ENCODE measurements at places on chromosomes 2 and 18. TPM values are rescaled to one million over a fixed set of nuclear protein-coding genes. Genes with fewer than 3 reads are reported as not detected.

The ADD2 gene
- 1.00 TPM for total RNA-seq

The TRAF3IP1 gene
- total RNA-seq = 12.0 TPM

DNA sequence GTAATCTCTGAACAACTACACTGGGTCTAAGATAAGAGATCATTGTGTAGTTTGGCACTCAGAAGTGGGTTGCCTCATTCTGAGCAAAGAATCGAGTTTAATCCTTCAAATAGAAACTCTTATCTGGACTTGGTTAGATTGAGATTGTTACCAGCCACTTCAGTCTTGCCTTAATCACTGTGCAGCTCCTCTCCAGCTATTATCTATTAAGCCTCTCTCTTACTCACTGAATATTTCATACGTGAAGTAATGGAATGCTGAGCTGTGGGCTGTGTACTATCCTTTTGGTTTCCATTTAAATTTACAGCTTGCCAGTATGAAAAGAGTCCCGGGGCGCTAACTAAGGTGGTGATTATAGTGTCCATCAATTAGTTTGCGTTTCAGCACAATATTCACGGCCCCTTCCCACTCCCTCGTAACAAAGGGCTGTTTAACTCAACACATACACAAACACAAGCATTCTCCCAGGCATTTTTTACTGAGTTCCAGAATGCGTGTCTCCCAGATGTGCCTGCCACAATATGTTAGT lies 65.7 kb upstream of the NCKAP5 start:
- no peaks in the 10 kb centered on the region for H3K4me1 ChIP-seq
- no peaks in the 10 kb centered on the region for H3K27me3 ChIP-seq
- no peak overlapping the region for H3K4me3 ChIP-seq
- DNase-seq = no peak
- H3K27ac ChIP-seq = no peak overlapping the region
- H3K36me3 ChIP-seq = no peaks in the 10 kb centered on the region

The LONRF2 gene
- total RNA-seq = 1.1 TPM

DNA sequence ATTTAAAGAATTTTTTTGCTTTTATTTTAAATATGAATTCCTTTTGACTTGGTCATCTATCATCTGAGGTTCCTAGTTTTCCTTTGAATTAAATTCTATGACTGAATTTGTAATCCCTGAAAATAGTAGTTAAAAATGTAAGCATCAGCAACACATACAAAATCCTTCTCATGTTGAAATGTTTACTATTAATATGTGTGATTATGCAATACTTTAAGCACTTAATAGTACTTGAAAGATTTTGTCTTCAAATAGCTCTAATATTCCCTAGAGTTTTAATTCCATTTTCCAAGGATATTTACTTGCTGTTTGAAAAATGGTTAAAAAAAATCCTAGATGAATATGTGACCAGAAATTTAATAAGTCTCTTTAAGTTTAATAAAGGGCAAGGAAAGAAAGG lies 26.6 kb upstream of the SPATS2L start:
- no peaks in the 10 kb centered on the region for H3K27me3 ChIP-seq
- H3K4me1 ChIP-seq = no peaks in the 10 kb centered on the region
- DNase-seq = no peak
- no peak overlapping the region for H3K4me3 ChIP-seq
- no peak overlapping the region for H3K27ac ChIP-seq
- H3K36me3 ChIP-seq = no peaks in the 10 kb centered on the region

DNA sequence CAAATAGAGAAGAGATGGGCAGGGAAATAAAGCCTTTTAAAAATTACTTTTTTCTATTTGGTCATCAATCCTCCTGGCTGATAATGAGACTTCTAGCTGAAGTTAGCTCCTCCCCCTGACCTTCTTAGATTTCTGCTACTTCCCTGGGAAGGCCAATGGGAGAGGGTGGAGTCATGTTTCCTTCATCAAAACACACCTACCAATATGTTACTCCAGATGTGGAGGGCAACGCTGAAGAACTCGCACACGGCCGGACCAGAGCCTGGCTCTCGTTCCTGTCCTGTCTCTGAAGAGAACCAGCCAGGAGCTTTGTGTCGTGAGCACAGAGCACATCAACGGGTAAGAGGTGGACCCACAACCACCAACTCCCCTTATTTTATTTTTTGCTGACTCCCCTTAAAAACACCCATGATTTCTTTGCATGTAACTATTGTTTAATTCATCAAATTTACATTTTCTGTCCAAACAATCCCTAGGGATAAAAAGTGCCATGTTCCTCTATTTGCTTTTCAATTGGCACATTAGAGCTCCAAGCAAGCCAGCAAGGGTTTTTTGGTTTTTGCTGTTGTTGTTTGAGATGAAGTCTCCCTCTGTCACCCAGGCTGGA lies 94.9 kb downstream of the ADD2 start:
- no peaks in the 10 kb centered on the region for H3K27me3 ChIP-seq
- H3K27ac ChIP-seq = no peak overlapping the region
- H3K4me1 ChIP-seq = no peaks in the 10 kb centered on the region
- no peak for DNase-seq

Measured in right lobe of liver (tissue), 6 donors.